ENCODE measurements at places on chromosomes 3 and 15.

DNA sequence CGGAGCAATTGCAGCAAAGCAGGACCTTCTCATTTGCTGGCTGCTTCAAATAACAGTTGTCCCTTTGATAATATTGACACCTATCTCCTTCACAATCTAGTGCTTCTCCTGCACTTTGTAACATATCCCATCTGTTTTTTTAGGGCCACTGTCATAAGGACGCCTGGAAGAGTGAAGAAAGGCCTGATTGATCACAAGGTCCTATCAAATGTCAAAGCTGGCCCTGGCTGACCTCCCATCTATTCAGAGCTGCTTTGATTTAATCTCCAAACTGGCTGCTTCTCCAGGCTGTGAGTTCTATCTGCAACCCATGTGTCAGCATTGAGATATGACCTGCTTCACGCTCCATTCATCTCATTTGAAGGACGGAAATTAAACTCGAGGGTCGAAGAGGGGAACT lies 601.2 kb upstream of the KCNMB2 start:
- no peak for DNase-seq

DNA sequence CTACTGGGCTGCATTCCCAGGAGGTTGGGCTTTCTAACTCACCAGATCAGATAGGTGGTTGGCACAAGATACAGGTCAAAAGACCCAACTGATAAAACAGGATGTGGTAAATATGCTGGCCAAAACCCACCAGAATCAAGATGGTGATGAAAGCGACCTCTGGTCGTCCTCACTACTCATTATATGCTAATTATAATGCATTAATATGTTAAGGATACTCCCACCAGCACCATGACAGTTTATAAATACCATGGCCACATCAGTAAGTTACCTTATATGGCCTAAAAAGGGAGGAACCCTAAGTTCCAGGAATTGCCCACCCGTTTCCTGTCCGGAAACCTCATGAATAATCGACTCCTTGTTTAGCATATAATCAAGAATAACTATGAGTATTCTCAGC lies 31.6 kb downstream of the CFAP44 start:
- no peak for DNase-seq

DNA sequence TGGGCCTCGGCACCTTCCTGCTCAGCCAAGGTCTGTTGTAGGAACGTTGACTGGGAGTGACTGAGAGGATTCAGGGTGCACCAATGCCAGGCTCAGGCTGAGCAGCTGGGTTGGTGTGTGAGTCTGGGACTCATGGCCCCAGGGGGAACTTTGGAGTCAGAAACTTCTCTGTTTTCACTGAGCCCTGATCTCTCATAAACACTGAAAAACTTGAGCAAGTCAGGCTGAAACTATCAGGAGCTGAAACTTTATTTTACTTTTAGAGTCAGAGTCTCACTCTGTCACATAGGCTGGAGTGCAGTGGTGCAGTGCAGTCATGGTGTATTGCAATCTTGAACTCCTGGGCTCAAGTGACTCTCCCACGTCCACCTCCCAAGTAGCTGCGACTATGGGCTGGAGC lies 3.0 kb downstream of the TRAK1 start:
- DNase-seq: no peak

GRCh38 chr15:98858610-98859023 lies 149.0 kb downstream of the PGPEP1L start:
- DNase-seq: no peak

GRCh38 chr15:65289261-65289854 lies 2.7 kb upstream of the PARP16 start:
- DNase-seq: no peak

DNA sequence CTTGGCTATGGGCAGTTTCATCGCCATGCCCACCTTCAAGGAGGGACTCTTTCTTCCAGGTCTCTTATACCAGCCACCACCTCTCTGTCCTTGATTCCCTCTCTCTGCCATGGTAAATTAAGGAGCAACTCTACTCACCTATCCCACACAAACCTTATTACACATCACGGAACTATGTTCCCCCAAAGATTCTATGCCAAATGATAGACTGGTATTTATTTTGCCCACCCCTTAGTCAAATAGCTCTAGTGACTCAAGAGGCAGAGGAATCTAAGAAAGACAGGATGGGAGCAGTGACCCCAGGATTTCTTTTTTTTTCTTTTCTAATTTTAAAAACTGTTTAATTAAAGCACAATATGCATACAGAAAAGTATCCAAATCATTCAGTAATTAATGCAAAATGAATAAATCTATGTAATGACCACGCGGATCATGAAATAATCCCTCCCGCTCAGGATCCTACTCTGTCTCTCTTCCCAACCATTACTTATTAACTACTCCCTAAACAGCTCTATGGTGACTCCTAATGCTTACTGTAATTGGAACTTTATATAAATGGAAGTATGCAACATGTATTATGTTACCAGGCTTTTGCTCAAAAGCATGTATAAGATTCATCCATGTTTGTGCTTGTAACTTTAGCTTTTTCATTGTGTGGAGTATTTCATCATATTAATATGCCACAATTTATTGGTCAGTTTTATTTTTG lies 410.8 kb upstream of the RASGRP1 start:
- DNase-seq: no peak

DNA sequence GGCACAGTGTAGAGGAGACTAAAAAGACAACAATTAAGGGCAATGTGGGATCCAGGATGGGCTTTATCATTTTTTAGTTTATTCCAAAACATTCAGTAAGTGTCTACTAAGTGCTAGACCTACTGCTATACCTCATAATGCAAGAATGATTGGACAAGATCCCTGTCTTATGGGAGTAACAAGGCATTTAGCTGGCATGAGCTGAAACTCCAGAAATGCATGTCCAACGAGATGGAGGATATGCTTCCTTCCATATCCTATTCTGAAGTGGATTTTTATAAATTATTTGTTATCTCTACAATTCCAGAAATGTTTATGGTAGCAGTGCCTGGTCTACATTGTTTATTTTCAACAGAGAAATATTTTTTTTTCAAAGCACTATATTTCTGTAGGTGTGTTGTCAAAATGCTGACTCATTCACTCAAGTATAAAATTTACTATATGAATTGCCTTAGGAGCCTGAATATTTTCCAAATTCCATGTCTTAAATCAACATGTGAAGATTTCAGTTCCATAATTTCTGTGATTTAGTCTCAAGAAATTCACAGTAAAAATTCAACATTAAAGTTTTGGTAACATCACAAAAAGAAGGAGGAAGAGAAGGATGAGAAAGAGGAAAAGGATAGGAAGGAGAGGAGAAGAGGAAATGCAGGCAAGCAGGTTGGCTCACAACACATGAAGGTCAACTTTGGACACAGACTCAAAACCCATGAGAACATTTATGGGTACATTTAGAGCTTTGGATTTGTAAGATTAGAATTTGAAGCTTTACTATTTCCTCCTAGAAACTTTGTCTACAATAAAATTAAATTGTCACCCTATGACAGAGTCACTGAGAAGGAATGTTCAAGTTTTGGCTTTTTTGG lies 88.6 kb downstream of the P3H2 start:
- DNase-seq: no peak

GRCh38 chr15:74988007-74988800 lies 7.2 kb upstream of the SCAMP5 start:
- no peak for DNase-seq

GRCh38 chr15:90364251-90364650 lies 12.2 kb downstream of the ZNF774 start:
- DNase-seq: no peak

DNA sequence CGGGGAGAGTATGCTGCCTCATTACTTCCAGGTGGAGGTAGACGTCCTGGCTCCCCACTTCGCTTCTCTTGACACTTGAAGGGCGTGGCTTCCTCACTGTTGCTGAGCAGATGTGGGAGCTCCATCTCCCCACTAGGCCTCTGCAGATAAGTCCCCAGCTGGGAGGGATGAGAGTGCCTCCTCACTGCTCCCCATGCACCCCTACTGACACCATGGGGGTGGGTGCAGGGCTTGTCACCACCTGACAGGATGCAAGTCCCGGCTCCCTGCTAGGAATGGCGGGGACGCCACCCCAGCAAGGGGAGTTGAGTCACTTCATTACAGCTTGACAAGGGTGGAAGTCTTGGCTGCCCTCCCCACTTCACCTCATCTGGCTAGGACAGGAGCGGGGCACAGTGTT lies 36.8 kb upstream of the ATG7 start:
- no peak for DNase-seq

GRCh38 chr15:48888191-48888590 lies 10.3 kb downstream of the EID1 start:
- no peak for DNase-seq

GRCh38 chr3:58317811-58318210 lies 11.5 kb downstream of the HTD2 start:
- DNase-seq: no peak

GRCh38 chr3:14238356-14238755 lies 59.7 kb downstream of the LSM3 start:
- no peak for DNase-seq

DNA sequence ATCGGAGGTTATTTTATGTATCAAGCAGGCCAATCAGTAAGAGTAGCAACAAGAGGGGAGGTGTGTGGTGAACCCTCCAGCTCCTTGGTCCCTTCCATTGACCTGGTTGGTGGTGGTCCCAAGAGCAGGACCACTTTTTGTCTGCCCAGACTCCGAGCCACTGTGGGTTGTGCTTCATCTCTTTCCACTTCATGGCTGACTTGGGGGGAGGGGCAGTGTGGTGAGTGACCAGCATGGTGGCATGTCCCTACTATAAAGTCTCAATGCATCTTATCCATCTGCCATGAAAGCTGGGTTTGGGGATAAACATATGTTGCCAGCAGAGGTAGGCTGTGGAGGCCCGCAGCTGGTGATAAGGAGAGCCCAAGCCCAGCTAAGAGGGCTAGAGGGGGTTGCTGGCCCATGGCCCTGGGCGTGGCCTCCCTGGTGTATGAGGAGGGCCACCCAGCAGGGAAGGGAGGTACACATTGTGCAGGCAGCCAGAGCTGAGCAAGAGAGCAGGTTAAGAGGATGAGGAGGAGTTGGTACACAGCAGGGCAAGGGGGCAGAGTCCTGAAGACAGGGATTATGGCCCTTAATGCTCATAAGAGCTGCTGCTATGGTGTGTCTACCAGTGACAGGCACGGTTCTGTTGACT lies 7.0 kb downstream of the AEN start:
- DNase-seq: no peak

GRCh38 chr3:124791142-124791541 lies 60.9 kb downstream of the UMPS start:
- no peak for DNase-seq

DNA sequence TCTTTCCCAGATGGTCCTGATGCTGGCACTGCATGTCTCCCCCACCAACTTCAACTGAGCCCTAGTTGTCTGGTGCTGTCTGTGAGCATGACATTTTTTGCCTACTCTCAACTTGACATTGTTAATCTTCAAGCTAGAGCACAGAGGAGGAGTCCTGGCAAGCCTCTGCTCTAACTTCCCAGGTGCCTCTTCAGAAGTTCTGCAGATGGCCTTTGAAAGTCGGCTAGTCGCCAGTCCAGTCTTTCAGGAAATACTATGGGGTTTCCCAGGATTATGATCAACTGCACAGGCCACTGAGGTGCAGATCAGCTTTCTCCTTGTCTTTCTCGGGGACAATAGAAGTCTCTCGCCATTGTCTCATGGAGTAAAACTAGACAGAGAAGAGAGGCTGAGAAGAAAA lies 86.7 kb downstream of the ST8SIA2 start:
- no peak for DNase-seq

DNA sequence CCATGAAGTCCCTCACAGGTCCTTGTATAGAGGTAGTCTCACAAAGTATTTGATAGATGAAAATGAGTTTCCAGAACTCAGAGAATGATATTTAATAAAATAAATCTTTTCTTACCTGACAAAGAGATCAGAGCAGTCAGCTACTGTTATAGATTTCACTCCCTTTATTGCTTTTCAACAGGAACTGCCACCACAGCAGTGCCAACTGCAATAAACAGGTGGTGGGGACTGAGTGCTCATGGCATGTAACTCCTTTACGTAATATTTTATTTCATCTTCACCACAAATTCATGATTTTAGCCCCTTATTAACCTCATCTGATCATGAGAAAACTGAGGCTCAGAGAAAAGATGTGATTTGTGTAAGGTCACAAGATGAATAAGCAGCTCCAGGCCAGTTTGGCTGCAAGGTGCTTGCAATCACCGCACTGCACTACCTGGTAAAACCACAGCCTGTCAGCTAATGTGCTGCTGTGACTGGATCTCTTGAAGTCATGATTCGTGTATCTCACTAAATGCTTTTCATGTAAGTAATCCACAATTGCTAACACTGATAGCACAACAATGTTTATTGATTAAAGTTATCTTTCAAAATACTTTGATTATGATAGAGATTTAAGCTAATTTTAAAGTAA lies 78.8 kb downstream of the WNT5A start:
- no peak for DNase-seq

- no peak for DNase-seq
Measured at GRCh38 chr3:64813326-64813725, 125.5 kb upstream of the ADAMTS9 start.

- no peak for DNase-seq
Measured at GRCh38 chr3:107772016-107772415, 249.3 kb downstream of the BBX start.

DNA sequence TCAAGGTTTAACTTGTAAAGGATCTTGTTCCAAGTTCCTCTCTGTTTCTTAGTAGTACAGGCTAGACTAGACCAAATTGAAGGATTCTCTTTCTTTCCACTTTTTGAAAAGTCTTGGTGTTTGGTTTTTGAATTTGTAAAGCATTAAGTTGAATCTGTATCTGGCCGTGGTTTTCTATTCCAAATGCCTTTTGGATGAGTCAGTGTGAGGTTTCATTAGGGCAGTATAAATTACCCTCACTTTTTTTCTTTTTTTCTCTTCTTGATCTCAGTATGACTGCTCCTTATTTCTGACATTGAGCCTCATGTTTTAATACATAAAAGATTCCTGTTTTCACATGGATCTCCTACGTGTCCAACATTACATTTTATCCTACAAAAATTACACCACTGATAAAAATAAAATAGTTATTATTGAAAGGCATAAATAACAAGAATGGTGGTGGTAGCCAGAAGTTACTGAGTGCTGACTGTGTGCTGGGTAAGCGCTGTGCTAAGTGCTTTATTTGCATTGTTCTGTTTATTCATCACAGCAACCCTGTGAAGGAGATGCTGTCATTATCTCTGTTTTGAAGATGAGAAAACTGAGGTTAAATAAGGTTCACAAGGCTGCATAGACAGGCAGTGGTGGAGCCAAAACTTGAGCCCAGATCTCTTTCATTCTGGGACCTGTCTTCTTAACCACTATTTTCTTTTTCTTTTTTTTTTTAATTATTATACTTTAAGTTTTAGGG lies 48.3 kb downstream of the MITF start:
- DNase-seq: no peak

GRCh38 chr3:68997887-68998286 lies 15.6 kb downstream of the EOGT start:
- no peak for DNase-seq

DNA sequence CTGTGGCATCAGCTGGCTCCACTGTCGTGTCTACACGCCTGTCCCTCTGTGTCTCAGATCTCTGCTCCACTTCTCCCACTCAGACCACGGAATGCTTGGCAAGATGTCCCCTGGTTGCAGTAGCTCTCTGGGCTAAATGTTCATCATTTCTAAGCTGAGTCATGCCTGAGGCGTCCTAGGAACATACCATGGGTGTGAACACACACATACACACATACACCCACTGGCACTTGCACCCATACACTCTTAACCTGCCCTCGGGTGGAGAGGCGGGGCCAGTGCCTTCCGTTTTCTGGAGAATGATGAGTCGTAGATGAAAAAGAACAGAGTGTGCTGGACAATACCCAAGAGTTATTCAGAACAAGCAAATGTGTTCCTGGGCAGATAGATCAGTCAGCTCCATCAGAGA lies 72.4 kb downstream of the SENP2 start:
- DNase-seq: no peak

- no peak for DNase-seq
Measured at GRCh38 chr3:171221597-171221996, 195.1 kb upstream of the SLC2A2 start.
